ENCODE measurements at places on chromosomes 16 and 17. TPM values are rescaled to one million over a fixed set of nuclear protein-coding genes. Genes with fewer than 3 reads are reported as not detected.

- H3K4me1 ChIP-seq = no peaks in the 10 kb centered on the region
- DNase-seq = no peak
- H3K27ac ChIP-seq = no peak overlapping the region
Measured at GRCh38 chr17:50331085-50331791, 14.7 kb upstream of the XYLT2 start.

GRCh38 chr17:54527941-54528340 lies 372.7 kb upstream of the TOM1L1 start:
- no peak overlapping the region for H3K27ac ChIP-seq
- no peaks in the 10 kb centered on the region for H3K27me3 ChIP-seq

GRCh38 chr16:81601008-81601428 lies 156.4 kb downstream of the CMIP start:
- no peaks in the 10 kb centered on the region for H3K4me1 ChIP-seq
- no peak overlapping the region for H3K27ac ChIP-seq
- no peak for DNase-seq
- H3K36me3 ChIP-seq = no peaks in the 10 kb centered on the region
- no peaks in the 10 kb centered on the region for H3K27me3 ChIP-seq

DNA sequence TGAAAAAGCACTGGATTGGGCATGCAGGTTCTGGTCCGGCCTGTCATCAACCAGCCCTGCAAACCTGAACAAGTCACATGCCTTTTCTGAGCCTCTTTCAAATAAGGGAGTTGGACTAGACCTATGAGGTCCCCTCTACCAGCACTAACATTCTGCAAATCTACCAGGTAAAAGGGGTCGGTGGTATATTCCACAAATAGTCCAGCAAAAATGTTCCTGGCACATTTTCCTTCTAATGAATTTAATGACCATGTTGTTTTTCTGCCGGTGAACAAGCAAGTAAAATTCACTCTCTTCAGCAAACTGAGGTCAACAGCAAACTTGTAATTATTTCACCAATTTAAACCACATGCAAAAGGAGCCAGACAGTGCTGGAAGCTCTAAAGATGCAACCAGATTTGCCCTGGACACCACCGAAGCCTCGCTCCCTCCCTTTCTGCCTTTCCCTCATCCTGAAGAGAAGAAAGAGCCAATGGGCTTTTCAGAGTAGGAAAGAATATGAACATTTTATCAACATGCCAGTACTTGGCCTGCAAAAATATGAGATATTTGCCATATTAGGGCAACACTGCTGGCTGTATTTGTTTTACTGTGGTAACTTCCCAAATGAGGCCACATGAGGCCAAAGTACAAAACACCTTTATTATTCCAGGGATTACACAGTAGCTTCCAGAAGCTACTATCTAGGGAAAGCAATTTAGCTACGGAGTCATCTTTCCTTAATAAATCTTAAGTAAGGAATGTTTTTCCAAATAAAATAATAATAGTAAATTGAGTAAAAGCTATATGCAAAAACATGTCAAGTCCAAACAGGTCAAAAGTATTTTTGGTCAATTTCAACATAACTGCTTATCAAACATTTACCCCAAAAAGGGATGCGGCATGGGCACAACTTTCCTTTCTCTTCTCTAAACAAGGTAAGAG lies 45.0 kb downstream of the USP31 start:
- DNase-seq = no peak
- H3K27ac ChIP-seq = no peak overlapping the region
- H3K4me1 ChIP-seq = no peaks in the 10 kb centered on the region
- no peaks in the 10 kb centered on the region for H3K27me3 ChIP-seq
- no peak overlapping the region for H3K4me3 ChIP-seq

DNA sequence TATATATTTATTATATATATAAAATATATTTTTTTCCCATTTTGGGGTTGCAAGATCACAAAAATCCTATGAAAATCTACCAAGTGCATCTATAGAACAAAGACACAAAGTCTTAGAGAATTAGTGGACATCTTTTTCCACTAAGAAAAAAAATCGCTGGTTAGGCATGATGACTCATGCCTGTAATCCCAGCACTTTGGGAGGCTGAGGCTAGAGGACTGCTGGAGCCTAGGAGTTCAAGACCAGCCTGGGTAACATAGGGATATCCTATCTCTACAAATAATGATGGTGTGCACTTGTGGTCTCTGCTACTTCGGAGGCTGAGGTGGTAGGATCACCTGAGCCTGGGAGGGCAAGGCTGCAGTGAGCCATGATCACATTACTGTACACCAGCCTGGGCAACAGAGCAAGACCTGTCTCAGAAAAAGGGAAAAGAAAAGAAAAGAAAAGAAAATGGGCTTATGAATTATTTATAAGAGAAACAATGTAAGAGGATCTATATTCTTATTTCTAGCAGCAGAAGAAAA lies 185.1 kb upstream of the PSMD7 start:
- DNase-seq = no peak
- H3K27me3 ChIP-seq = no peaks in the 10 kb centered on the region
- no peak overlapping the region for H3K27ac ChIP-seq
- no peaks in the 10 kb centered on the region for H3K36me3 ChIP-seq
- no peak overlapping the region for H3K4me3 ChIP-seq
- no peaks in the 10 kb centered on the region for H3K4me1 ChIP-seq

CES5A gene
- total RNA-seq = not detected

VAT1L gene
- 19.0 TPM for total RNA-seq

Data from tibial nerve (tissue), 4 donors.